ENCODE measurements at places on chromosomes 16 and 17.

DNA sequence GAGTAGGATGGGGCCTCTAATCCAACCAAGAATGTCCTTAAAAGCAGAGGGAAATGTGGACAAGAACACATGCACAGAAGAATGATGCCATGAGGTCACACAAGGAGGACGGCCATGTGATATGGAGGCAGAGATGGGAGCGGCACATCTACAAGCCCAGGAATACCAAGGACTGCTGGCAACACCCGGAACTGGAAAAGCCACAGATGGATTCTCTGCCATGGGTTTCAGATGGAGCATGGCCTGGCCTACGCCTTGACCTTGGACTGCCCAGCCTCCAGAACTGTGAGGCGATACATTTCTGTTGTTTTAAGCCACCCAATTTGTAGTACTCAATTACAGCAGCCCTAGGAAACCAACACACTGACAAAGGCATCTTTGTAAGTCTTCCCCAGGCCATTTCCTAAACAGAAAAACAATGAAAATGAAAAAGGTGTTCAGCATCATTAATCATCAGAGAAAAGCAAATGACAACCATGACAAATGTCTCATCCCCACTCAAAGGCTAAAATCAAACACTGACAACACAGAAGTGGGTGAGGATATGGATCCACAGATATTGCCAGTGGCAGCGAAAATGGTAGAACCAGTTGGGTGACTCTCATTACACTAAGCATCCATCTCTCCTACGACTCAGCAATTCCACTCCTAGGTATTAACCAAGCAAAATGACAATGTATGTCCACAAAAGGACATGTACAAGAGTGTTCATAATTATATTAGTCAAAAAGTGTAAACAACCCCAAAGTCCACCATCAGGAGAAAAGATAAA is 76.9 kb upstream of the CNEP1R1 start:
- no peak for DNase-seq

DNA sequence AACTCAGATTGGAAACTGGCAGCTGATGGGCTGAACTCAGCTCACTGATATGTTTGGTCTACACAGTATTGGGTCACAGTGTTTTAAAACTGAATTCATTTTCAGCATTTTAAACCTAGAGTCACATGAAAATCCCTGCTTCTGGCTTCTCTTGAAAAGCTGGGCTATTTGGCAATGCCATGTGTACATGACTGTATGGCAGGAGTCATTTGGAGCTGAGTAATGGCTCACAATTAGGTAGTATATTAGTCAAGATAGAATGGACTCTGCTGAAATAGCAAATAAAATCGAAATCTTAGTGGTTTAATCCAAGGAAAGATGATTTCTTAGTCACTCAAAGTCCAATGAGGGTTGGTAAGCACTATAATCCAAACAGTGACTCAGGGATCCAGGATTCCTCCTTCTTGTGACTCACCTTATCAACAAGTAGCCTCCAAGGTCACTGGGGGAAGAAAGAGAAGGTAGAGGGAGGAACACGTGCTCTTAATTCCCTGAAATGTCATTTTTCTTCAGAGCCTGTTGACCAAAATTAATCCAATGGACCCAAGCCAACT is 13.9 kb upstream of the PMP22 start:
- DNase-seq, result no peak

DNA sequence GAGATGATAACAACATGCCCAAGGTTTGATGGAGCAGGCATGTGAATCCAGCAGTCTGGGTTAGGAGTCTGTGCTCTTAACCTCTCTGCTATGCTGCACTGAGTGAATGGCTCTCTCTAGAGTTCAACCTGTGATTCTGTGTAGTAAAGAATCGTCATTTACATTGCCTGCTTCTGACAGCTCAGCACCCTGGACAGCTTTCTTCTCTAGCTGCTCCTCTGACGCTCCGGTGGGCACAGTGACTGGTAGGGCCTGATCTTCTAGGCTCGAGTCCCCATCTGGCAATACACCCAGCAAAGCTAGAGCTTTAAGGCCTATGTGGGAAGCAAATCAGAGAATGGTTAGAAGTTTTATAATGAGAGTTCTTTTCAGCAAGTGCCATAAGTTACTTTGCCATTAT is 85.3 kb upstream of the ATP2A3 start:
- peak; percentile 1 for DNase-seq

- no peak for DNase-seq
These were observed 12.9 kb upstream of the TEKT3 start for GRCh38 chr17:15354256-15354655.

DNA sequence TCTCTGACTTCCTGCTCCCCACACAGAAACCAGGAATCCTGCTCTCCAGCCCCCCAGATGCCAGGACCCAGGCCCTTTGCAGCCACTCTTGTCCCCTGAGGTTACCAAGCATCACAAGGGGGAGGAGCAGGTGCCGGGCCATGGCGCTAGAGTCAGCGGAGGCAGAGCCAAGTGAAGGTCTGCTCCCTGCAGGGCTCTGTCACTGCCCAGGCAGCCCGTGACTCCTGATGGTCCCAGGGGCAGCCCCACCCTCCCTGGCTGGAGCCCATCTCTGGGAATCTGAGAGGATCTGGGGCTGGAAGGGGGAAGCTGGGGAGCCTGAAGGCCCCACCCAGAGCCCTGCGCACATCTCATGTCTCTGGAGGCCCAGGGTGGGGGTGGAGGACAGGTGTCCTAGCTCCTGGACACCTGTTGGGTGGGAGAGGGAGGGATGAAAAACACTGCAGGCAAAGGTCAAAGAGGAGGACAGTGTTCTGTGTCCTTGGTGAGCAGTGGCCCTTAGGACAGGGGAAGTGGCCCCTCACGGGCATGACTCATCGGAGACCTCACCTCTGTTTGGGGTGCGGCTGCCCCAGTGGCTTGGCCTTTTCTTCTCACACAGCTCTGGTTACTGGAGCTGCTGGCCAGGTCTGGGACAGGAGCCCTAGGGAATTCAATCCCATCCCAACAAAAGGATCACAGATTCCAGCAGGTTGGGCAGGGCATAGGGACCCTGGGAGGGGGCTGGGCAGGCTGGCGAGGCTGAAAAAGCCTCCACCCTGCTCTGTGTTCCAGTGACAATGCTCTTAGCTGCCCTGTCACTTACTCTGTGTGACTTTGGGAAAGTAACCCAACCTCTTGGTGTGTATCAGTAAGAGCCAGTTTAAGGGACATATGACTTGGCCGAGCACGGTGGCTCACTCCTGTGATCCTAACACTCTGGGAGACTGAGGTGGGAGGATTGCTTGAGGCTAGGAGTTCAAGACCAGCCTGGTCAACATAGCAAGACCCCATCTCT is at the start of gene PRSS36:
Gene PRSS36 (minus strand): TSS at position 173 of the 997 bp plus-strand sequence. CDS start 31 bp downstream, at position 142.
- no peak for DNase-seq

DNA sequence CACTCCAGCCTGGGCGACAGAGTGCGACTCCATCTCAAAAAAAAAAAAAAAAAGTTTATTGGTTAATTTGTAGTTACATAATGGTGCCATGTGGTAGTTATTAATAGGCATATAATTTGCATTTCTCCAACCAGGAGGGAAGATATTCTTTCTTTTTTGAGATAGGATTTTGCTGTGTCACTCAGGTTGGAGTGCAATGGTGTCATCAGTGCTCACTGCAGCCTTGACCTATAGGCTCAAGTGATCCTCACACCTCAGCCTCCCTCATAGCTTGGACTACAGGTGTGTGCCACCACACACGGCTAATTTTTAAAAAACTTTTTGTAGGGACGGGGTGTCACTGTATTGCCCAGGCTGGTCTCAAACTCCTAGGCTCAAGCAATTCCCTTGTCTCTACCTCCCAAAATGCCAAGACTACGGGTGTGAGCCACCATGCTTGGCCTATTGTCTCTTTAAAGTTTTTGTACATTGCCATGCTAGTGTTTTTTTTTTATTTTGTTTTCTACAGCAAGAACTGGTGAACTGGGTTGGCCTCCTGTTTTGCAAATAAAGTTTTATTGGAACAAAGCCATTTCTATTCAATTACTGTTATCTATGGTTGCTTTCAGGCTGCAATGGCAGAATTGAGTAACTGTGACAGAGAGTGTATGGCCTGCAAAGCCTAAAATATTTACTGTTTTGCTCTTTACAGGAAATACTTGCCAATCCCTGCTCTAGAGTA is 11.9 kb downstream of the SNX29 start:
- no peak for DNase-seq

DNA sequence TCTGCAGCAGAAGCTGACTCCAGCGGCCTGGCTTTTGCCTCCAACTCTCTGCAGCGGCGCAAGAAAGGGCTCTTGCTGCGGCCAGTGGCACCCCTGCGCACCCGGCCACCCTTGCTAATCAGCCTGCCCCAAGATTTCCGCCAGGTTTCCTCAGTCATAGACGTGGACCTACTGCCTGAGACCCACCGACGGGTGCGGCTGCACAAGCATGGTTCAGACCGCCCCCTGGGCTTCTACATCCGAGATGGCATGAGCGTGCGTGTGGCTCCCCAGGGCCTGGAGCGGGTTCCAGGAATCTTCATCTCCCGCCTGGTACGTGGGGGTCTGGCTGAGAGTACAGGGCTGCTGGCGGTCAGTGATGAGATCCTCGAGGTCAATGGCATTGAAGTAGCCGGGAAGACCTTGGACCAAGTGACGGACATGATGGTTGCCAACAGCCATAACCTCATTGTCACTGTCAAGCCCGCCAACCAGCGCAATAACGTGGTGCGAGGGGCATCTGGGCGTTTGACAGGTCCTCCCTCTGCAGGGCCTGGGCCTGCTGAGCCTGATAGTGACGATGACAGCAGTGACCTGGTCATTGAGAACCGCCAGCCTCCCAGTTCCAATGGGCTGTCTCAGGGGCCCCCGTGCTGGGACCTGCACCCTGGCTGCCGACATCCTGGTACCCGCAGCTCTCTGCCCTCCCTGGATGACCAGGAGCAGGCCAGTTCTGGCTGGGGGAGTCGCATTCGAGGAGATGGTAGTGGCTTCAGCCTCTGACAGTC is 1.3 kb downstream of the PARD6A start:
- DNase-seq, result no peak

GRCh38 chr16:57479976-57480753 is 6.1 kb downstream of the DOK4 start:
- no peak for DNase-seq

- no peak for DNase-seq
These were observed 77.1 kb downstream of the MRM3 start for GRCh38 chr17:859061-859823.

- no peak for DNase-seq
These were observed 148.1 kb downstream of the SALL1 start for GRCh38 chr16:51002881-51003490.

DNA sequence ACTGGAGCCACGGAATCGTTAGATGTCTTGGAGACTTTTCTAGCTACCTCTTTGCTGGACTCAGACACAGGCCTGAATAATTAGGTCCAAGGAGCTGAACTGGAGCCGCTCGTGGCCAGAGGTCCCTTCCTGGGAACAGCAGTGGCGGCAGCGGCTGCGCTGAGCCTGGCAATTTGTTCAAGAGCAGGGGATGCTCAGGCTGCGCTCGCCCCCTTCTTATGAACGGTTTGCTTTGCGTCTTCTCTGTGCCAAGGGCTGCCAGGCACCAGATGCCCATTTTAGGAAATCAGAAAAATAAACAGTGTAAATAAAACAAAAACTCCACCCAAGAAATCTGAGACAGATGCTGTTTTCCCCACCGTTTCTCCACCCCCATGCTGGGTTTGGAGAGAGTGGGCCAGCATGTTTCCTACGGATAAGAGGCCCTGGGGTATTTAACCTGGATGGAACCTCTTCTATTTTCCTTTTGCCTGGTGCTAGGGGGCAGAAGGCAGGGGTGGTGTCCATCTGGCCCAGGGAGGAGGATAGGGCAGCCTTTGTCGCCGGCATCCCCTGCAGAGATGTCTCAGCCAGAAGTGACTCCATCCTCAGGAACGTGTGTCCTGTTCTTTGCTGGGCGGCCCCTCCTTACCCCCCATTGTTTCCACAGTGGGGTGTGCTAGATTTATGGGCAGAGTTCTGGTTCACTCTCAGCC is 163.4 kb downstream of the SEC14L1 start:
- DNase-seq, result no peak

DNA sequence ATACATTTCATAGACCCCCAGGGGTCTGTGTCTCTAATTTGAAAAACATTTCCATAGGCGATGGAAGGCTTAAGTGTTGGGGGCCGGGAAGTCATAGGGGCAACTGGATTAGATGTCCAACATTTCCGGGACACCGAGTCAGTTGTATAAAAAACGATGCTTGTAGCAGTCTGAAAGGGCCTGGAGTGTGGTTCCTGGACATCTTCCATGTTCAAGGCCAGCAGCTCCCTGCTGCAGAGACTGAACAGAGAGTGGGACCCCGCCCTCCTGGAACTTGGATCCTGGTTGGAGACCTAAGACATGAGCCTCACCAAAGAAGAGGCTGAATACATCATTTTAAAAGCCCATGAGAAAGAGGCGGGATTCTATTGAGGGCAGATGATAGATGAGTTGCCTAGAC is 82.0 kb upstream of the ZNF423 start:
- DNase-seq, result no peak

- no peak for DNase-seq
These were observed at the start of gene NLRP1 for GRCh38 chr17:5584383-5585286. Gene NLRP1, minus strand, starts transcription at chr17:5584509. Its CDS starts 552 bp downstream, at chr17:5583957.

DNA sequence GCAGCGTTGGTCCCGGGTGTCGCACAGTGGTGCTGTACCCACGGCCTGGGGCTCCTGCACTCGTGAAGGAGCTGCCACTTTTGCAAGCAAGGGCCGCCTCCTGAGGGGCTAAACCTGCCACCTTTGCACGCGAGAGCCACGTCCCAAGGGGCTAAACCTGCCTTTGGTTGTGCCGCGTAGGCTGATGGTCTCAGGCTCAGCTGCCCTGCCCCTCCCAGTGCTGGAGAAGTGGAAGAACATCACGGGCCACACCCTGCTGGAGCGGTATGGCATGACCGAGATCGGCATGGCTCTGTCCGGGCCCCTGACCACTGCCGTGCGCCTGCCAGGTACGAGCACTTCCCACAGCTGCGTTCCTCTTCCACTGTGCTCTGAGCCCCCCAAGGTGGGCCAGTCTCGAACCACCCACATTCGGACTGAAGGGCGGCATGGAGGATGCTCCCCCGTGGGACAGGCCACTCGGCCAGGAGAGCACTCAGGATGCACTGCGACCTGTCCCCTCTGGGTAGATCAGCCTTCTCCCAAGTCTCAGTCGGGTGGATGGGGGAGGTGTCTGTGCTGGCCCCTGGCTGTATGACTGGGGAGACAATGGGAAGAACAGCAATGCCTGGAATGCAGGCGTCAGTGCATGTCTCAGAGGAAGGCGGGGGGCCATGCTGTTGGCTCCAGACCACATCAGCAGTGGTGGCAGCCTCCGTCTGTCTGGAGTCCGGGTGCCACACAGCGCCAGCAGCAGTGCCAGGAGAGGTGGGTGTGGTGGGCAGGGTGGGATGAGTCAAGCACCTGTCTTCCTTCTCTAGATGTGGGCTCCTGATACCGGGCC is 20.7 kb downstream of the ACSF3 start:
- DNase-seq, result no peak

- peak; percentile 71 for DNase-seq
These were observed 457 bp downstream of the CHTF8 start for GRCh38 chr16:69131839-69132423.

DNA sequence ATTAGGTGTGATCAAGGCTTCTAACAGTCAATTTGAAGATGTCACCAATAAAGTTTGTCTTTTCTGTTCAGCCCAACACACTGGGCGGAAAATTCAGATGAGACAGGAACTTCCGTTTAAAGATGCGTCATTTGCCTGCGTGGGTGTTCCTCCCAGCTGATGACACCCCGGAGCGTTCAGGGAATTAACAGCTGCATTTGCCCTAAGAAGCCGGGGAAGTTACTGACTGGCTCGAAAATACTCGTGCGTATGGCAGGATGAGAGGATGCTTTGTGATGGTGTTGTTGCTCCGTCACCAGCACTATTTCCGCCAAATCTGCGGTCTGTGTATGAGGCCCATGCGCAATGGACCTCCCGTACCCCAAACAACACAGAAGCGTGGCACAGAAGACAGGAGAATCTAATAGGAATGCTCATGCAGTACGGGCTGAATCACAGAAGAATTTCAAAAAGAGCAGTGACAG is 11.9 kb upstream of the PVALEF start:
- DNase-seq, result no peak

GRCh38 chr17:5031365-5032082 is 3.7 kb downstream of the SLC52A1 start:
- peak; percentile 80 for DNase-seq
